ENCODE measurements at places on chromosomes 6 and 20.

GRCh38 chr20:51097351-51098120 lies 74.6 kb upstream of the KCNG1 start:
- DNase-seq = no peak

GRCh38 chr6:87794922-87795885 lies 93.2 kb upstream of the AKIRIN2 start:
- DNase-seq = no peak

DNA sequence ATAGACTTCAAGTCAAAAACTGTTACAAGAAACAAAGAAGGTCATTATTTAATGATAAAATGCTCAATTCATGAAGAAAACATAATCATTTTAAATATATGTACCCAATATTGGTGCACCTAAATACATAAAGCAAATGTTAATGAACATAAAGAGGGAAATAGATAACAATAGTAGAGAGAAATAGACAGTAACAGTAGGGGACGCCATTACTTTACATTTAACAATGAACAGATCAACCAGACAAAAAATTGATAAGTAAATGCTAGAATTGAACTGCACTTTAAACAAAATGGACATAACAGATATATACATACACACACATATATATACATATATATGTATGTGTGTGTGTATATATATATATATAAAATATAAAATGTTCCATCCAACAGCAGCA lies 37.4 kb downstream of the IL22RA2 start:
- peak; percentile 22 for DNase-seq

GRCh38 chr6:111997078-111997852 lies 56.6 kb upstream of the CCN6 start:
- peak; percentile 71 for DNase-seq

DNA sequence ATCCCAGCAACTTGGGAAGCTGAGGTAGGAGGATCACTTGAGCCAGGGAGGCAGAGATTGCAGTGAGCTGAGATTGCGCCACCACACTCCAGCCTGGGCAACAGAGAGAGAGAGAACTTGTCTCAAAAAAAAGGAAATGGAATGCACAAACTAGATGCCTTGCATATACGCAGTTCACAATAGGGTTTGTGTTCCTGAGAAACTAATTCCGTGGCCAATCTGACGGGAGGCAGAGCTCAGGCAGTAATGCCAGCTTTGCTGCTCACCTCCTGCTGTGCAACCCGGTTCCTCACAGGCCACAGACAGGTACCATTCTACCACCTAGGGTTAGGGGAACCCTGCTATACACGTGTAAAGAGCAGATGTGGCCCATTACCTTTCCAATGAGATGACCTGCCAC lies 1.4 kb downstream of the CDK5RAP1 start:
- no peak for DNase-seq

DNA sequence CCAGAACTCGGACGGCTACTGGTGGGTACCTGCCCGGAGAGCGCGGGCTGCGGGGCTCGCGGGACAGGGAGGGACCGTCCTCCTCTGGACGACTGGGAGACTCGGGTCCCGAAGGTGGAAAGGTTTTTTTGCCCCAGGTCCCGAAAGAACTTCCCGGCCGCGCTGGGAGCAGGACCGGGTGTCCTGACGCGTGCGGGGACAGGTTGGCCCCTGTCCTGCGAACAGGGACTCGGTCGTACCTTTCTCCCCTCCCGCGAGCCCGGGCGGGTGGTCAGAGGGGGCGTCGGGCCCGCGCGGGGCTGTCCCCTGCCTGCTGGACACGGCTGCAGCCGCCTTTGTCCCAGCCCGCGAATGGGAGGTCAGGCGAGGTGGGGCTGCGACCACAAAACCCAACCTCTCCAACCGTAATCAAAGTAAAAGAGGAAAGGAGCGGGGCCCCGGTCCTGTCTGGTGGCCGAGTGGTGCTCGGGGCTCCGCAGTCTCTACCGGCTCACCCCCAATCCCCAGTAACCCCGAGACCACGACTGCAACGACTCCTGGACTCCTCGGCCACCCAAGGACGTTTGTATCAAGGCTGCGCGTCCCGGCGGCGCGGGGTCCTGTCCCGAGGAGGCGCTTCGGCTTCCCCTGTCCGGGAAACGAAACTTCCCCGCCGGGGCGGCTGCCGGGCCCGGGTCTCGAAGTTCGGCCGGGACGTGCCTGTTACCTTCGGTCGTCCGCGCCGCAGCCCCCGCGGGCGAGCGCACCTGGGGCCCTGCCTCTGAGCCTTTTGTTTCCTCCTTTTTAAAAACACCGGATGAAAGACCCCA lies 798 bp downstream of the DSP start:
- no peak for DNase-seq

DNA sequence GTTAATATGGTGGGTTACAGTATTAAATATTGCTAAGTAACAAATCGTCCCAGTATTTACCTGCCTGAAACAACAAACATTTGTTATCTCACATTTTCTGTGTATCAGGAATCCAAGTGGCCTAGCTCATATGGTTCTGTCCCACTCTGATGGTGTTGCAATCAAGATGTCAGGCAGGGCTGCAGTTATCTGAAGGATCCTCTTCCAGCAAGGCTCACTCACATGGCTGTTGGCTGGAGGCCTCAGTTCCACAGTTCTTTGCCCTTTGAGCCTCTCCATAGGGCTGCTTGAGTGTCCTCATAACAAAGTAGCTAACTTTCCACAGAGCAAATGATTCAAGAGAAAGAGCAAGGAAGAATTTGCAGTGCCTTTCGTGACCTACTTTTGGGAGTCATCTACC lies 17.7 kb downstream of the RAB22A start:
- no peak for DNase-seq

- no peak for DNase-seq
Observed at GRCh38 chr6:138105446-138105845, 1.8 kb downstream of the PERP start.

DNA sequence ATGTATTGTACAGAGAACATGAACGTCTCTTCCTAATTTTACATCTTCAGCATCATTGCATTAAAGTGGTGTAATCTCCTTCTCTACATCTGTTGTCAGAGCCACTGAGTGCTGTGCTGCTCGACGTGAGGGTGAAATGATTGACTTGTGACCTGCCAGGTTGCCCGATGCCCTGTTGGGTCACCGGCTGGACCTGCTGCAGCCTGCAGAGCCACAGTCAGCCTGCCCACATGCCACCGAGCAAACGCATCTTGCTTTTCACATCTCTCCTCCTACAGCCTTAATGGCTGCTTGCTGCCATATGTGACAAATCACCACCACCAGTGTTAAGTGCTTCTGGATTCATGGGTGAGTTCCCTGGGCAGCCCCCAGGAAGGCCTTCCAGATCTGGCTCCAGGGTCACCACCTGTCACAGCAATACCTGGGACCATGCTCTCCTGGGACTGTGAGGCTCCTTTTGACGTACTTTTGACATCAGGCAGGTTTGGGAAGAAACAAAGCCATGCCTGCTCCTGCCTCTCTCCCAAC lies 80.3 kb downstream of the ASXL1 start:
- DNase-seq = no peak

DNA sequence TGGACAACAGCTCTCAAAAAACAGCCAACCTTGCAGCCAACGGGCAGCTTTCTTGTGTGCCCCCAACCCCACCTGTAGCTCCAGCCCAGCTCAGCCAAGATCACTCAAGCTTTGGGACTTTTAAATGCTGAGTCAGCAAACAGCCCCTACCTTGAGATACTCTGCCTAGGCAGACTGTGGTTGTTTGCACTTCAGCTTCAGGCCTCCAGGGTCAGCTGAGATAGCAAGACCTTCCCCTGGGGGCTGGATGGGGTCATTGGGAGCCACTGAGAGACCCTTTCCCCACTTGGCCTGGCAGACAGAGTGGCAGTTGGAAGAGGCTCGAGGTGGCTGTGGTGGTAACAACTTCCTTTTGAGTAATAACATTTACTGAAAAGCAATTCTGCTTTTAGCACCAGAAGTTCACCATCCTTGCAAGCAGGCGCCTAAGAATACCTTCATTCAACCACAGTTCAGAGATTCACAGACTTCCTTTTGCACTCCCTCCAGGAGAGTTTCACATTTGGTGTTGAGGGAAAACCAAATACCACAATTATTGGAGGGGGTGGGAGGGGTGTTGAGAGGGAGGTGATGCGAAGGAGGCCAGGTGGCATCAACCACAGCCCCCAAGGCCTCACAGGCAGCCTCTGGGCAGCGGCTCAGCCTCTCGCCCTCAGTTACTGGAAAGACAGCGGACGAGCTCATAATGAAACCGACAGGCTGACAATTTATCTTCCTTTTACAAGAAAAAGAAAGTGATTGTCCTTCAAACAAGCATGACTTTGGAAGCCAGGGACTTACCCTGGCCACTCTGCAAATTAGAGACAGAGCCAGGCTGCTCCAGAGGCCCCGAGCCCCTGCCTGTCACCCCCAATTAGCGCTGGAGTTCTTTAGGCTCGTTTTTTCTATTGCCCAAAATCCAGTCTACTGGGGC lies 148.1 kb downstream of the CEBPB start:
- DNase-seq = peak; percentile 94

- no peak for DNase-seq
Observed at GRCh38 chr6:139131736-139132280, 3.1 kb upstream of the HECA start.

GRCh38 chr20:63775096-63775978 lies 35.8 kb downstream of the SLC2A4RG start:
- DNase-seq = no peak

DNA sequence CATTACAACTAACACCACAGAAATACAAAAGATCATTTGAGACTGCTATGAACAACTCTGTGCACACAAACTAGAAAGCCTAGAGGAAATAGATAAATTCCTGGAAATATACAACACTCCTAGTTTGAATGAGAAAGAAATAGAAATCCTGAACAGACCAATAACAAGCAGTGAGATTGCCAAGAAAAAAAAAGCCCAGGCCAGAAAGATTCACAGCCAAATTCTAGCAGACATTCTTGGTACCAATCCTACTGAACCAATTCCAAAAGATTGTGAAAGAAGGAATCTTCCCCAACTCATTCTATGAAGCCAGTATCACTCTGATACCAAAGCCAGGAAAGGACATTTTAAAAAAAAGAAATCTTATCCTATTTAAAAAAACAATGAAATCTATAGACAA lies 7.0 kb upstream of the CDK19 start:
- DNase-seq = no peak

DNA sequence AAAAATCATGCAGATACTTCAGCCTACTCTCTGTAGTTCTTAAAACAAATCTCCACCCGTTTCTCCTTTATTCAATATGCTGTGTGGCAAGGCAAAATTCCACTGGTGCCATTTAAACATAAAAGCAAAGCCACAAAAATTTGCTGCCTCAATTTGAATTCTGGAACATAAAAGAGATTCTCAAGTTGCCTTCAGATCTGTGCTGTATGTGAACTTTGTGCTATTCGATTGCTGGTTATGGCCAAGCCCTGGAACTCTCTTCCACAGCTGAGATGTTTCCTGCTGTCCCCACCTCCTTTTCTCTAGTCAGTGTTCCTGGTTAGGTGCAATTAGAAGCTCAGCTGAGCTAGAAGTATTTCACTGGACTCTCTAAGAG lies 395.3 kb upstream of the BTBD3 start:
- no peak for DNase-seq

GRCh38 chr6:51753635-51754034 lies 333.8 kb downstream of the PKHD1 start:
- DNase-seq = peak; percentile 1

DNA sequence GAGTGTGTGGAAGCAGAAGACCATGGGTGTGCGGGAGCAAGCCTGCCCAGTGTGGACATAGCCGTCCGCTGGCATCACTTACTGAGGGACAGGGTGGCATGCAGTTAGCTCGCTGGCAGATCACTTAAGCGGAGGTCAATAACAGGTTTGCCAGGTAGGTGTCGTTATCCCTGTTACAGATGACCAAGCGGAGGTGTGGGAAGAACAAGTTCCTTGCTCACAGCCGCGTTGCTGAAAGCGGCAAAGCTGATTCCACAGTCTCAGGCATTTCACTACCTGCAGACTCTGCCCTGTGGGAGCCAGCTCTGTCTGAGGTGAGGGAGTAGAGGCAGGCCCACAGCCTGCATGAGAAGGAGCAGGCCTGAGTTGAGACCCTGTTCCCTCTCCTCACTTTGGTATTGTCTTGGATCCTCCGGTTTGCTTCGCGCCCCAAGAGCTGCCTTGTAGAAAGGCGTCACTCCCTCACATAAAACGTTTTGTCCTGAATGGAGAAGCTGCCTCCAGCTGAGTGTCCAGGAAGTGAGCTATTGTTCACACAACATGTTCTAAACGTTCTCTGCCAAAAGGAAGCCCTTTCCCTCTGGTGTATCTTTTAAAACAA lies 96.9 kb downstream of the TCP11 start:
- no peak for DNase-seq

DNA sequence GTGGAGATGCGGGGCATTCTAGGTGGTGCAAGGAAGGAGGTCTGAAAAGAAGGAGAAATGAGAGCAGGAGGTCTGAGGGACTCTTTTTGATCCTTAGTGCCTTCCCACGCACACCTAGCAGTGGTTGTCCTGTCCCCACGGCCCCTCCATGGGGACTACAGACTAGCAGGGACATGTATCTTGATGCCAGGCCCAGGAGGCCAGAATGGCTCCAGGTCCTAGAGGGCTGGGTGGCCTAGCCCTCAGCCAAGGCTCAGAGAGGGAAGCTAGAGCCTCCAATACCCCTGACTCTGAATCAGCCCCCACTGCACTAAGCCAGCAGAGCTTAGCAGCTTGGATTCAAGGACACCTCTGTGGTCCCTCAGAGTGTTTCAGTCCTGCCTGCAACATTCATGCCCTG lies 16.7 kb upstream of the BLCAP start:
- no peak for DNase-seq

GRCh38 chr20:38092260-38092857 lies 58.8 kb downstream of the RPRD1B start:
- no peak for DNase-seq

DNA sequence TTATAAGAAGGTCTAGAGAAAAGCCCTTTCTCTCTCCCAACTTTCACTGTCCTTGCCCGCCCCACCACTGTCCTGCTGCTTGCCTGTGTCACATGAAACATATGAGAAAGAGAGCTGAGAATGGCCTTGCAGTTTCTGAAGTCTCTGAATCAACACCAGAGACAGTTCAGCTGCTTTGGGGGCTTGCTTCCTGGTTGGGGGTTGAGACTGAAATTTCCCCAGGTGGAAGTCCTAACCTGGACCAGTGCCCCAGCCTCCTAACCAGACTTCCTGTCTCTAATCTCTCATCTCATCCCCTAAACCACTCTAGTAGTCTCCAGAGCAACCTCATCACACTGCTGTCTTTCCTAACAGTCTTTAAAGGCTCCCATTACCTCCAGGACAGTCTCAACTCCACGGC lies 10.7 kb downstream of the TRAM2 start:
- peak; percentile 58 for DNase-seq

- no peak for DNase-seq
Observed at GRCh38 chr20:46202766-46203509, 84.8 kb downstream of the CD40 start.

- DNase-seq = peak; percentile 75
Observed at GRCh38 chr6:26520850-26521599, 17.1 kb upstream of the HMGN4 start.

Measured in Jurkat, Clone E6-1 (cell line).